Renal cortical epithelial cell (primary cell): ENCODE measurements at places on chromosomes 1 and 21. TPM values are rescaled to one million over a fixed set of nuclear protein-coding genes. Genes with fewer than 3 reads are reported as not detected.

LRRN2 gene
- 0.35 and 8.1 TPM in 2 replicates for total RNA-seq

KCNC4 gene
- total RNA-seq, result 2.6 and 15.2 TPM in 2 replicates

CR1L gene
- not detected in 2 replicates for total RNA-seq

LCE2A gene
- total RNA-seq, result not detected in 2 replicates

CLDN17 gene
- not detected in 2 replicates for total RNA-seq

LCE1D gene
- total RNA-seq, result not detected in 2 replicates

POFUT2 gene
- 24.3 and 35.5 TPM in 2 replicates for total RNA-seq

NUDT17 gene
- 5.6 and 9.2 TPM in 2 replicates for total RNA-seq

LRRC8B gene
- total RNA-seq, result 4.4 and 10.2 TPM in 2 replicates

SLC19A2 gene
- total RNA-seq, result 11.9 and 29.9 TPM in 2 replicates

FPGT gene
- total RNA-seq, result 7.6 and 19.3 TPM in 2 replicates

SPATA17 gene
- 3.8 and 4.2 TPM in 2 replicates for total RNA-seq

C1orf87 gene
- 0.17 TPM in 1 of 2 replicates, not detected in the other for total RNA-seq

CYP4A22 gene
- not detected in 2 replicates for total RNA-seq

SLC35F3 gene
- 2.7 and 8.3 TPM in 2 replicates for total RNA-seq

DPT gene
- not detected in 2 replicates for total RNA-seq

NOS1AP gene
- total RNA-seq, result 0.99 TPM in 1 of 2 replicates, not detected in the other

COX20 gene
- total RNA-seq, result 26.6 and 55.0 TPM in 2 replicates

TGFB2 gene
- total RNA-seq, result 47.4 and 69.3 TPM in 2 replicates

CA6 gene
- total RNA-seq, result not detected in 2 replicates
